Activated CD4-positive, alpha-beta T cell treated with anti-CD3 and anti-CD28 coated beads for 1 hour (primary cell): ENCODE measurements at places on chromosomes 2 and 18.

- DNase-seq, result no peak
These were observed 63.5 kb upstream of the CTLA4 start for GRCh38 chr2:203804070-203804469.

DNA sequence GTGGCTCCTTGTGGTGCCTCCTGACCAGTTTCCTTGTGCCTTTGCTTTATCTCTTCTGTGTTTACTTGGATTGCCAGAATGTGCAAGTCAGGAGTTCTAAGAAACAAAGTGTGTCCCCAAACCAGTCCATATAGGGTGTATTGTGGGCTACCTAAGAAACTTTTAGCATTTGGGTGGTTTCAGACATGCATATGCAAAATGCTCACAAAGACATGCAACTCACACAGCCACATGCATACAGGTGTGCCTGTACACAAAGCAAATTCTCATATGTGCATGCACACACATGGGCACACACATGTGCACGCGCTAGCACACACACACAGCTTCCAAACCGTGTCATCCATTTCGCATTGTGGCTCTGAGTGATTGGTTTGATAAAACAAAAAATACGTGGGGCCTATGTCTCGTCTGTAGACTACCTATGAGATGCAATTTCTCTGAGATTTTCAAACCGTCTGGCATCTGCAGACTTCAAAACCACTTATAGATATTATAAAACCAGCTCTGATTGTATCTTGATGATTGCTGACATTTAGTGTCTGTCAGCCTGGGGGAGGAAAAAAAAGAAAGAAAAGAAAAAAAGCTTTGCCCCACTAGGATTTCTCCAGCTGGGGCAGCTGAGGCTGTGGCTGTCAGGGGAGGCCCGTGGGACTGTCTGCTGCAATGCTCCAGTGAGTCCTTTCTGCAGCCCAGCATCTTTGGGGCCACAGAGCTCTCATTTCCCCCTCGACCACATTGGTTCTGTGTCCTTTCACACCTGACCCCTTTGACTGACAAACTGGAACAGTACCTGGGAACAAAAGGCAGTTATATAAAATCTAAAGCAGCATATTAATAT is 556.1 kb downstream of the CMPK2 start:
- DNase-seq, result no peak

DNA sequence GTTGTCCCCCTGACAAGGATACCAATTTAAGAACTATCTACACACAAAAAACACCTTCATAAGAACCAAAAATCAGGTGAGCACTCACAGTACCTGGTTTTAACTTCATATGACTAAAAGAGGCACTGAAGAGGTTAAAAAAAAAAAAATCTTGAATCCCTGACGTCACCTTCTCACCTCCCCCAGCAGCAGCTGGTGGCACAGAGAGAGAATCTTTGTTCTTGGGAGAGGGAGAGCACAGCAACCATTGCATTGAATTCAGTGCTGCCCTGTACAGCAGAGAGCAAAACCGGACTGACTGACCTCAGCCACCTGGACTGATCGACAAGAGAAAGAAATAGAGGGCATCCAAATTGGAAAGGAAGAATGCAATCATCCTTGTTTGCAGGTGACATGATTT is 566.0 kb downstream of the TMX3 start:
- no peak for DNase-seq

DNA sequence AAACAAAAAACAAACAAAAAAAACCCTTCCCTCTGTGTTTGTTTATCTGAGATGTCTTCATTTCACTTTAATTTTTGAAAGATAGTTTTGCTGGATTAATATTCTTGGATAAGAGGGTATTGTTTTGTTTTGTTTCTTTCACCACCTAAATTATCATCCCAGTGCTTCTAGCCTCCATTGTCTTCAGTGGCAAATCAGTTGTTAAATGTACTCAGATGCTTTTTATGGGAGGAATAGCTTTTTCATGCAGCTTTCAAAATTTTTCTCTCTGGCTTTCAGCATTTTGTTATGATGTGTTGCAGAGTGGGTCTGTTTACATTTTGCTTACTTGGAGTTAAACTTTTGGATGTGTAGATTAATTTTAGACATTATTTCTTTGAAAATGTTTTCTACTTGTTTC is 203.5 kb upstream of the DCC start:
- DNase-seq, result no peak

DNA sequence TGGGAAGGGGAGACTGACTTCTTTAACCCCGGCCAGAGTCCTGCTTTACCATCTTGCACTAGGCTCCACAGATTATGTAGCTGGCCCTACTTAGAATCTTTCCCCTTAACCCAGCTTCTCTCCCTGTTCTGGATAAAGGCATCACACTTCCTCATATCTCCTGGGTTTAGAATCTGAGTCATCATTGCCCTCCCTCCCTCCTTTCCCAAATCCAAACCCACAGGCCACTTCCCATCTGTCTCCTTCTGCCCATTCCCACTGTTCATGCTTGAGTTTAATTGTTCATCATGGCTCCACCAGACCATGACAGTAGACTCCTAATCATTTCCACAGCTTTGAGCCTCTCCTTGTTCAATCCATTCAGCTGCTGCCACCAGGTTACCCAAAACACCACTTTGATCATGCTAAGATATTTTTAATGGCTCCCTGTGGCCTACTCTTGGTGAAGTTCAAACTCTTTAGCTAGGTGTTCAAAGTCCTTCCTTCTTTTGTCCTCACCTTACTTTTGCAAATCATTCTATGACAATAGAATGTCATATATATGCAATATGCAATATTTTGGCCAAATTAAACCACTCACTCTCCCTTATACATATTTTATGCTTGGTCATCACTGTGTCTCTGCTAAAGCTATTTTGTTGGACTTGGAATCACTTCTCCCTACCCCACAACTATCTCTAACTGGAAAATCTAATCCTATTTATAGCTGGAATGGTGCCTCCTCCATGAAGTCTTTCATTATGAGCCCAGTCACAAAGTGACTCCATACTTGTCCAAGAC is 5.5 kb downstream of the PDE11A start:
- DNase-seq, result no peak

GRCh38 chr18:79497638-79498081 is 101.9 kb downstream of the NFATC1 start:
- no peak for DNase-seq

GRCh38 chr2:138228101-138228500 is 263.8 kb downstream of the HNMT start:
- no peak for DNase-seq

DNA sequence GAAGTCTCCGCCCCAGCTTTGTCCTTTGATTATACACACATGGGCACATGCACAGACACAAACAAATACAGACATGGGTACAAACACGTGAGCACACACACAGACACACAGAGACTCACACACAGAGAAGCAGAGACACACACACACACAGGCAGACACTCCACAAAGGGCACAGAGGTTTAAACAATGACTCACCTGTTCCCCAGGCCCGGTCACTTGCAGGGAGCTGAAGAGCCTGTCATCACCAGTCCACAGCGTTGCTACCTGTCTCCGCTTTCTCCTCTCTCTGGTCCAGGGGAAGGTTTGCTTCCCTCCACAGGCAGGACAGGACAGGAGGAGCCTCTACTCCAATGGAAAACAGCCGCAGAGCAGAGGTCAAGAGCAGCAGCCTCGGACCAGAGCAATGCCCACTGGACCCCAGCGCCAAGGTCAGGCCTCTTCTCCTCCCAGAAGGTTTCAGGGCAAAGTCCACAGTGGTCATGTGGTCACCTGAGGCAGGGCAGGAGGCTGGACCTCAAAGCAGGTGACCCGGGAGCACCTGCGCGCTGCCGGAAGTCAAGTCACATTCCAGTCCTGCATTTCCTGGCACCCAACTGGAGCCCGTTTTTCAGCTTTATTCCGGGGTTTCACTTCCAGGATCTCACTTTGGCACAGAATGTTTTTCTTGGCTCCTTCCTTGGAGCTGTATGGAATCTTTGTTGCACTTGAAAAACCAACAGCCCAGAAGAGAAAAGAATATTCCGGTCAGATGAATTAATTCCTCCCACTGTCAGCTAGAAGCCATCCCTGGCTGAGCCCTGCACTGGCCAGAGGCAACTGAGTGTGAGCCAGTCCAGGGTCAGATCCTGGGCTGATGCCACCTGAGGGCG is at the start of gene RAB17:
TSS of gene RAB17 (minus strand) at position 463 of the 869 bp plus-strand sequence. CDS start 4,580 bp downstream, outside the sequence.
- no peak for DNase-seq

GRCh38 chr18:22268641-22269128 is 99.3 kb downstream of the GATA6 start:
- no peak for DNase-seq
